ENCODE measurements at places on chromosomes 12 and 14.

GRCh38 chr12:64706306-64706705 lies 52.9 kb downstream of the GNS start:
- no peak for DNase-seq

DNA sequence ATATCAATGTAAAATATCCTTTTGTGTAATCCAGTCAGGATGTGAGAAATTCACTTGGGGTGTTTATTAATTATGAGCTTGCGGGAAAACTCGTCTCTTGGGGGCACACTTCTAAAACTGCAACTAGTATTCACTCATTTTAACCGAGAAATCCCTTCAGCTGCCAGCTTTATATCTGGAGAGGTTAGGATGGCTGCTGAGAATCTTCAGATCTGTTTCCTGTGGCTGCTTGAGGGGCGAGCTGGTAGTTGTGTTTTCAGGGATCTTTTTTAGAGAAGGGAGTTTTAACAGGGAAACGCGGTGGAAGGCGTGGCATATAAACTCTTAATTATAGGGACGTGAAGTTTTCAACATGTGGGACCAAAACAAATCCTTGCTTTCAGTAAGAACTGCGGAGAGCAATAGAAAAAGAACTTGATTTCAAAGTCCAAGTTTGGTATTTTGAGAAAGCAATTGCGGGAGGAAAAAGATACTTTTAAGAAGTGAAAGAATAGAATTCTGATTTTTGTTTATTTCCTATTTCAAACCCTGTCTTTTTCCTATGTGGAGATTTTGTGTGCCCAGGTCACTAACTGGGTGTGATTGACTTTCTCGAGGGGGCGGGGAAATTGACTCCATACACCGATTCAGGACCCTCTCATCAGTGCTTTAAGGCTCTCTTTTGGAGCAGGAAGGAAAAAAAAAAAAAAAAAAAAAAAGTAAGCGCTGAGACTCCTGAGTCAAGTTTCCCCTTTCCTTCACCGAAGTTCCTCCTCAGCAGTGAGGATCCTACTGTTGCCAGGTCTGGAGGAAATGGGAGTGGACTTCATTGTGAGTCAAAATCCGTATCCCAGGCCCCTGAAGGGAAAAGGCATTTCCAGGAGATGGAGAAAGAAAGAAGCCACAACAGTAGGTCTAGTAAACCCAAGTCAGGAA lies 1.1 kb downstream of the PPFIBP1 start:
- DNase-seq, result no peak

DNA sequence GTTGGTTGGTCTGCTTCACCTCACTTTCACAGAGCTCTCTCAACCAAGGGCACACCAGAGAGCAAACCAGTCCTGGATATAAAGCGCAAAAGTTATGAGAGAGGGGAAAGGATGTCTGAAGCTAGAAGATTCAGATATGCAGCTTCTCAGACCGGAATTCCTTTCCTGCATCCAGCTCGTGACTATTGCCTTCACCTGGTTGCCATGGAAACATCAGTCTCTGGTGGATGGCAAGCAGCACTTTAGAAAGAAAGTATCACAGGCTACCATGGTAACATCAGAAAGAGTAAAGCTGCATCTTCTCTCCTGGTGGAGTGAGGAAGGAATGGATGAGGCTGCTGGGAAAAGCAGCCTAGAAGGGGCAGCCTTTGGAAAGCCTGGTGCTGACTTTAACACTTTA lies 13.7 kb downstream of the REM2 start:
- DNase-seq, result no peak

DNA sequence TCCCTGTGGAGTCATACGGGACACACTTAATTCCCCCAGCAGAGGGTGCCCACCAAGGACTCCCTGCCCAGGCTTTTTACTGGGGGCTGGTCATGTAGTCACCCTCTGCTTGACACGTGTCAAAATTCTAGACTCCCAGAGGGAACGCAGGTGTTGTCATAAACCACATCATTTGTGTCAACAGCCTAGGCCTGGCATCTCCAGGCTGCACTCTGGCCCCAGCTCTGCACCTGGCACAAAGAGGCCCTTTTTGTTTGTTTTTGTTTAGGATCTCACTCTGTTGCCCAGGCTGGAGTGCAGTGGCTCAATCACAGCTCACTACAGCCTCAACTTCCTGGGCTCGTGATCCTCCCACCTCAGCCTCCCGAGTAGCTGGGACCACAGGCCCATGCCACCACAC lies 21.1 kb downstream of the BRI3BP start:
- DNase-seq, result no peak

DNA sequence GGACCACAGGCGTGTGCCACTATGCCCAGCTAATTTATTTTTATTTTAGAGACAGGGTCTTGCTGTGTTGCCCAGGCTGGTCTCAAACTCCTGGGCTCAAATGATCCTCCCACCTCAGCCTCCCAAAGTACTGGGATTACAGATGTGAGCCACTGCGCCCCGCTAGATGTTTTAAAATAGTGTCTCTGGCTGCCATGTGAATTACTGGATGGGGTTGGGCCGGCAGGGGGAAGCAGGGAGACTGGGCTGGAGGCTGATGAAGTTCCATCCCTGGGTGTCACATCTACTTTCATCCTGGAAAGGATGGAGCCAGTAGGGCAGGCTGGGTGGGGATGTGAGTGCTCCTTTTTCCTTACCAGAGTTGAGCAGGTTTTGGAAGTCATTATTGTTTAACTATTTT lies 46.1 kb downstream of the DNAH10 start:
- no peak for DNase-seq

GRCh38 chr12:127398016-127398710 lies 868.8 kb upstream of the TMEM132C start:
- DNase-seq, result no peak

- DNase-seq, result peak; percentile 71
These were observed 760 bp downstream of the ACTN1 start for GRCh38 chr14:68978172-68978911.

DNA sequence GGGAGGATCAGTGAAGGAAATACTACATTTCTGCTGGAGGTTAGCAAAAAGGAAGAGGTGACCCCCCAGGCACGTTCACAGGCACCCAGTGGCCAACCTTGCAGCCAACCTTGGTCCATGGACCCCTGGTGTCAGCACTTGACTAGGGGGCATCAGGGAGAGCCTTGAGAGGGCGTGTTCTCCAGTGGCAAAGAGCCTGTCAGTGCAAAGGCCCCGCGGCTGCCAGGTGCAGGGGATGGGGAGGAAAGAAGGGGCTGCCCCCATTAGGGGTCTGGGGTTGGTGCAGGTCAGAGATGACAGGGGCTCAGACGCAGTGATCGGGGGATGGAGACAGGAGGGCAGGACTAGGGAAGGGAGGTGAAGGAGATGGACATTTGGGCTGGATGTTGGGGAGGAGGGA lies 22.7 kb upstream of the ULK1 start:
- DNase-seq, result no peak

DNA sequence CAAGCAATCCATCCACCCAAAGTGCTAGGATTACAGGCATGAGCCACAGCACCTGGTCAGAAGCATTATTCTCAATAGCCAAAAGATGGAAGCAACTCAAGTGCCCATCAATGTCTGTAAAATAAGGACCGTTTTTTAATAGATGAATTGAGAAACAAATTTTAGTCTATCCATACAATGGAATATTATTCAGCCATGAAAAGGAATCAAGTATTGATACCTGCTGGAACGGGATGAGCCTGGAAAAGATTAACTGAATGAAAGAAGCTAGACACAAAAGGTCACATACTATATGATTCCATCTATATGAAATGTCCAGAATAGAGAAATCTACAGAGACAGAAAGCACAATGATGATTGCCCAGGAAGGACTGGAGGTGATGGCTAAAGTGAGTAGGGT lies 9.1 kb upstream of the FBXW8 start:
- DNase-seq, result no peak

DNA sequence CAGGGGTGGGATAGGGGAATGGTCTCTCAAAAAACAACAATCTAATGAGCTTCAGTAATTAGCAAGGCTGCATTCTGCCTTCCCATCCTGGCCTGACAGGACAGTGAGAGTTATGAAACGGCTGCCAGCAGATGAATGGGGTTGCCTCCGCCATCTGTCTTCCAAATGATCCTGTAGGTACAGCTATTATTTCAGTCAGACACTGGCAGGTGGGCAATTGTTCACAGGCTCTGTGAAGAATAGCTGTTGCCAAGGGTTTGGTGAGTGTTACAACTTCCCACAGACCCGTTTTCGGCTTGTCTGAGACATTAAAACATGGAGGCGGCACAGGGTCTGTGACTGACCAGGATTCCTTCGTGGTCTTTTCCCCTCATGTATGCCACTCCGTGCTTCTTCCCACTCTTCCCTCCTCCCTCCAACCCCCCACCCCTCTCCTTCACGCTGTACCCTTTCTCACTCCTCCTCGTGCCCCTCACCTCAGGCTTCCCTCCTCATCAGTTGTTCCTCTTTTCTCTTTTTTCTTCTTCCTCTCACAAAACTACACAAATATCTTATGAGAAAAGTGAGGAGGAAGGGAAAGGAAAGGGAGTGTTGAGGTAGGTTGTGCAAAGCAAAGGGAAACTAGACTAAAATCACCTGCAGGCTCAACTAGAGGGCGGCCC lies 160.8 kb upstream of the GZMB start:
- DNase-seq, result no peak

- DNase-seq, result no peak
These were observed 2.1 kb downstream of the PRPH start for GRCh38 chr12:49296836-49297694.

DNA sequence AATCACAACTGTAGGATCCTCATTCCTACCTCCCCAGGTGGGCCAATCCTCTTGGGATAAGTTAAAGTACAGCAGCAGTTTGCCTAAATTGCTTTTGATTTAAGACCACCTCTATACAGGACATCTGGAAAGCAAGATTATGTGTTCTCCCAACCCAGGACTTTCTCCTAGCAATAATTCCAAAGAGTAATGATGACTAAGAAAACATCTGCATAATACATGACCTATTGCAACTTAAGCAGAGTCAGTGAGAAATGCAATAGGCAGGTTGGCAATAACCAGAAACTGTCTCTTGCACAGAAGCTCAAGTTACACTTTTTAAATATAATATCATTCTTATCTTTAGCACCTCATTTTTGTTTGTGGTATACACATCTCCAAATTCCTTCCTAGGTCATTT lies 275.4 kb downstream of the TRHDE start:
- no peak for DNase-seq

DNA sequence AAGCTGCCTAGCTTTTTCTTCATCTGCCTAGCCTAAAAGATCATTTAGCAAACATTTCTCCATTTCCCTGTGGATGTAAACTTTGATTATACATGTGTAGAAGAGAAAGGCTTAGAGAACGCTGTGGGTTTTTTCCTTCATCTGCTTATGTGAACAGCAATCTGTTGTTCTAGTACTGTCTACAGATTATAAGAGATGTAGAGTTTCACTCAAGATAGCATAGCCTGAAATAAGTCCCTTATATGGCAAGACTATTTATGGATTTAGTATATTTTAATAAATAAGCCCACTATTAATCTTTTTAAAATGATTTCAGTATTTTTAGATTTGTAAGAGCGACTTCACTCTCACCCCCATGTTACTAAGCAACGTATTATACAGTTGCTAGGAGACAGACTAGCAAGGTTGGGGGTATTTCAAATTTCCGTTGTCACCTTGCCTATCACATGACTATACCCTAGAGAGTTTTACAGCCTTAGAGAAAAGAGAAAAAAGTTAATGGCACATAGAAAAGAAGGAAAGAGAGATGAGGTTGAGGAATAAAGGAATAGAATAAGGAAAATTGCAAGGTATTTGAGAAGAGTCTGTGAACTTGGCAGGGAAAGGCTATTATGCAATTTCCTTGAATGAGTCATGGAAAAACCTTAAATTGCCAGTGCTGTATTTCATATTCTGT lies 12.2 kb upstream of the TUBA1A start:
- no peak for DNase-seq

DNA sequence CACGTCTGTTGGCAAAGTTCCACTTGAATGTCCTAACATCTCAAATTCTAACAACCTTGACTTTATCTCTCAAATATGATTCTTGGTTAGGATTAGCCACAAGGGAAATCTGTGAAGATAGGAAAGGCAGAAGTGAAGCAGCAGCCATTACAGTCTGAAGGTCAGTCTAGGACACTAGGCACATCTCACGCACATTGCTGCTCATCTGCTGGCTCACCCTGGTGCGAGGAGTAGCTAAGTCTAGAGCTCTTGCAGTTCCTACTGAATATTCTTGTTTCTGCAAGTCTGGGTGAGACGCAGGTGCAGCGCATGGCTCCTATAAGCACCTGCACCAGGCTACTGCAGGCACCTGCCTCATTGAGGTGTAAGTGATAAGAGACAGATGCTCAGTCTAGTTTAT lies 6.4 kb upstream of the SLC25A3 start:
- DNase-seq, result no peak

- no peak for DNase-seq
These were observed 31.9 kb downstream of the ETNK1 start for GRCh38 chr12:22656831-22657230.

GRCh38 chr14:68506645-68507419 lies 286.0 kb downstream of the ZFP36L1 start:
- no peak for DNase-seq

DNA sequence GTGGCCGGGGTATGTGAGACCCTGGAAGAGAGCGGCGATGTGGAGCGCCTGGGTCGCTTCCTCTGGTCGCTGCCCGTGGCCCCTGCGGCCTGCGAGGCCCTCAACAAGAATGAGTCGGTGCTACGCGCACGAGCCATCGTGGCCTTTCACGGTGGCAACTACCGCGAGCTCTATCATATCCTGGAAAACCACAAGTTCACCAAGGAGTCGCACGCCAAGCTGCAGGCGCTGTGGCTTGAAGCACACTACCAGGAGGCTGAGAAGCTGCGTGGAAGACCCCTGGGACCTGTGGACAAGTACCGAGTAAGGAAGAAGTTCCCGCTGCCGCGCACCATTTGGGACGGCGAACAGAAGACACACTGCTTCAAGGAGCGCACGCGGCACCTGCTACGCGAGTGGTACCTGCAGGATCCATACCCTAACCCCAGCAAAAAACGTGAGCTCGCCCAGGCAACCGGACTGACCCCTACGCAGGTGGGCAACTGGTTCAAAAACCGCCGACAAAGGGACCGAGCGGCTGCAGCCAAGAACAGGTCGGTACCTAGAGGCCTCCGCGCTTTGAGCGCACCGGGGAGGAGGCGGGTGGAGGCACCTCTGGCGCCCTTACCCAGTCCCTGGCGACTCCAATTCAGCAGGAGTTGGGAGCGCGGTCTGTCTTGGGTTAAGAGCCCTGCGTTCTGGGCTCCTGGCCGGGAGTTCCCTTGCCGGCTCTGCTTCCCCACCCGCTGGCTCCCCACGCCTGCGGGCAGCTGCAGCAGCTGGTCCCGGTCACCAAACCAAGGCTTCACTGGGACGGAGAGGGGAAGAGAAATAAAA lies 700 bp downstream of the SIX6 start:
- DNase-seq, result no peak

- no peak for DNase-seq
These were observed 310.6 kb downstream of the VRK1 start for GRCh38 chr14:97107760-97108159.

DNA sequence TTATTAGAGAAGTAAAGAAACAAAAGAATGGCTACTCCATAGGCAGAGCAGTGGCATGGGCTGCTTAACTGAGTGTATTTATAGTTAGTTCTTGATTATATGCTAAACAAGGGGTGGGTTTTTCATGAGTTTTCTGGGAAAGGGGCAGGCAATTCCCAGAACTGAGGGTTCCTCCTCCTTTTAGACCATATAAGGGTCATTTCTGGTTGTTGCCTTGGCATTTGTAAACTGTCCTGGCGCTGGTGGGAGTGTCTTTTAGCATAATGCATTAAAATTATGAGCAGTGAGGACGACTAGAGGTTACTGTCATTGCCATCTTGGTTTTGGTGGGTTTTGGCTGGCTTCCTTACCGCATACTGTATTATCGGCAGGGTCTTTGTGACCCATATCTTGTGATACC lies 40.1 kb downstream of the CCDC60 start:
- DNase-seq, result no peak

- DNase-seq, result no peak
These were observed 145.4 kb upstream of the ABCD2 start for GRCh38 chr12:39764944-39765560.
